H1 (cell line): ENCODE measurements at places on chromosomes 11 and 22. TPM values are rescaled to one million over a fixed set of nuclear protein-coding genes. Genes with fewer than 3 reads are reported as not detected.

The ABTB2 gene
- 10.2 and 10.6 TPM in 2 replicates for total RNA-seq

The KCNJ1 gene
- 0.15 and 0.17 TPM in 2 replicates for total RNA-seq

The SUN2 gene
- 10.5 and 11.7 TPM in 2 replicates for total RNA-seq

The INCENP gene
- total RNA-seq, result 132 TPM in 2 replicates

The HTR3B gene
- total RNA-seq, result not detected in 2 replicates

The KRTAP5-7 gene
- total RNA-seq, result not detected in 2 replicates

The CNTN5 gene
- 0.25 TPM in 1 of 2 replicates, not detected in the other for total RNA-seq

The RASSF10 gene
- total RNA-seq, result 1.5 and 1.8 TPM in 2 replicates

The ROBO4 gene
- total RNA-seq, result not detected in 2 replicates

The CYTH4 gene
- not detected in 2 replicates for total RNA-seq

DNA sequence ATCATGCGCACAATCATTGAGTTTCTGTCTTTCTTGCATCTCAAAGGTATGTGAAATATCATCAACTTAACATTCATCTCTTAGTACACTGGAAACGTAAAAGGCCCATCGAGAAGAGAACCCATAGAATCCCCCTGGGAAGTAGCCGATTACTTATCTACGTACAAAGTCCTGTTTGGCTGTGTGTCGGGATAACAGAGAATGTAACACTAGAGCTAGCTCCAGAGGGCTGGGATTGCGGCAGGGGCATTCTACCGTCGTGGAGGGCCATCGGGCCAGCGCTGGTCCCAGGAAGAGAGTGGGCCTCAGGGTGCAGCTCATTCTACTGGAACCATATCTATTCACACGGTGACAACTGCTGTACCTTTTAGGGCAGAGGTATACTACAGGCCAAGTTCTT is 4.5 kb downstream of the GAL start:
- peak; percentile 40 for DNase-seq
- peaks cover 5% of the 10 kb centered on the region for H3K4me1 ChIP-seq
- H3K27ac ChIP-seq, result no peak overlapping the region
- peaks cover 26% of the 10 kb centered on the region for H3K27me3 ChIP-seq
- H3K36me3 ChIP-seq, result no peaks in the 10 kb centered on the region; the same call in 1 of the 2 replicates

GRCh38 chr11:30049214-30049613 is 32.4 kb upstream of the KCNA4 start:
- no peaks in the 10 kb centered on the region for H3K36me3 ChIP-seq
- DNase-seq, result no peak
- no peak overlapping the region for H3K4me3 ChIP-seq
- H3K27me3 ChIP-seq, result no peaks in the 10 kb centered on the region
- no peak overlapping the region for H3K27ac ChIP-seq
- no peaks in the 10 kb centered on the region for H3K4me1 ChIP-seq

GRCh38 chr11:122150216-122151124 is 34.5 kb upstream of the BLID start:
- no peak overlapping the region for H3K27ac ChIP-seq
- H3K27me3 ChIP-seq, result no peaks in the 10 kb centered on the region
- H3K4me1 ChIP-seq, result no peaks in the 10 kb centered on the region
- H3K4me3 ChIP-seq, result no peak overlapping the region

GRCh38 chr11:31819621-31820437 is 8.7 kb upstream of the PAX6 start:
- H3K4me3 ChIP-seq, result peak overlapping the region; percentile 25; the same call in 1 of the 2 replicates
- H3K36me3 ChIP-seq, result no peaks in the 10 kb centered on the region
- DNase-seq, result no peak

- H3K27me3 ChIP-seq, result no peaks in the 10 kb centered on the region
- H3K4me1 ChIP-seq, result 0 out of 2 replicates have a peak, but pooled peaks cover 2% of the 10 kb centered on the region
- no peaks in the 10 kb centered on the region for H3K36me3 ChIP-seq
- no peak overlapping the region for H3K4me3 ChIP-seq
Observed at GRCh38 chr11:102142333-102142732, 32.1 kb downstream of the YAP1 start.

DNA sequence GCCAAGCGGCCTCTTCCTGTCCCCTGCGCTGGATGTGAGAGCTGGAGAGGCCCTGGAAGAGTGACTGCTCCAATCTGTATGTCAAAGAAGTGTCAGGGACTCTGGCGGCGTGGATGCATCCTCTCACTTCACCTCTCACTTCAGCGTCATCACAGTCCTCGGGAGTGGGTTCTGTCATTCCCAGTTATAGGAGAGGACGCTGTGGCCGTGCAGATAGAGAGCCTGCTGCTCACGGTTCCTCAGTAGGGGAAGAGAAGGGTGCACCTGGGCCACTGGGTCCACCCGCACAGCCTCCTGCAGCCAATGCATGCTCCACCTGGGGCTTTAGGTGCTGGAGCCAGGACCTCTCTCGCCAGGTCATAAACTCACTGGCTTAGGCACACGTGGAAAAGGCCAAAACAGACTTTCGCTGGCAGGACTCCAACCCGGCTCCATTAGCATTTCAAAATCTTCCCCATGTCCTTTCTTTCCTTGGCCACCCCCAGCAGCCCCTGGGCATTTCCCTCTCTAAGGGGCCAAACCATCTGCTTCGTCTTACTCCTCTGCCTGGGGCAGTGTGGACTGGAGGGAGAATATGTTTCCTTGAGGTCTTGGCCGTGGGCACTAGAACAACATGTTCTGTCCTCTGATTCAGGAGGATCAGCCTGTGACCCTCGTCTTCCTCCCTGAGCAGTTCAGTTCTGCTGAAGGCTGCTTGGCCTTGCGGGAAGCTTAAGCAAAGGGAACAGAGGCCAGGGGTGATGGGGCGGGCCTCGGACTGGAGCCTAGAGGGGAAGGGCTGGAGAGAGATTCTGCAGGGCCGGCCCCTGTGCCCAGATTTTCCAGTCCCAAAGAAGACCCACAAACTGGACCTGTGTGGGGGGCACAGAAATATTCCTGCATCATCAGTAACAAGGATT is 57.8 kb downstream of the ST14 start:
- no peak overlapping the region for H3K4me3 ChIP-seq
- no peak for DNase-seq
- no peak overlapping the region for H3K27ac ChIP-seq
- no peaks in the 10 kb centered on the region; the same call in 1 of the 2 replicates for H3K36me3 ChIP-seq

- H3K27ac ChIP-seq, result no peak overlapping the region
- H3K4me3 ChIP-seq, result no peak overlapping the region
- DNase-seq, result no peak
- no peaks in the 10 kb centered on the region for H3K27me3 ChIP-seq
- H3K36me3 ChIP-seq, result peaks cover 9% of the 10 kb centered on the region; the same call in 1 of the 2 replicates
Observed at GRCh38 chr11:120432056-120433018, 79.2 kb upstream of the GRIK4 start.

DNA sequence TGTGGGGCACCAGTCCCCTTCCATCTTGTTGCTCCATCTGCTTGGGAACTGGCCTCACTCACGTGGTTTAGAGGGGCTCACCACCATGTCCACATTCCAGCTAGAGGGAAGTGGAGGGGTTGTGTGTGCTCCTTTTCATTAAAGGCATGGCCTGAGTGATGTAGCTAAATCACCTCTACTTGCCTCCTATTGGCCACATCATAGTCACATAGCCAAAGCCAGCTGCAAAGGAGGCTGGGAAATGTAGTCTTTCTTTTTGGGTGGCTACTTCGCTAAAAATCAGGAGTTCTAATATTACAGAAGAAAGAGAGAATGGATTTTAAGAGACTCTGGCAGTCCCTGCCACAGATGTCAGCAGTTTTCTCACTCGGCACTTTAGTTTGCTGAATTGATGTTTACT is 63.0 kb upstream of the ALX4 start:
- no peaks in the 10 kb centered on the region for H3K27me3 ChIP-seq
- no peak overlapping the region for H3K4me3 ChIP-seq
- H3K4me1 ChIP-seq, result no peaks in the 10 kb centered on the region
- no peak for DNase-seq

DNA sequence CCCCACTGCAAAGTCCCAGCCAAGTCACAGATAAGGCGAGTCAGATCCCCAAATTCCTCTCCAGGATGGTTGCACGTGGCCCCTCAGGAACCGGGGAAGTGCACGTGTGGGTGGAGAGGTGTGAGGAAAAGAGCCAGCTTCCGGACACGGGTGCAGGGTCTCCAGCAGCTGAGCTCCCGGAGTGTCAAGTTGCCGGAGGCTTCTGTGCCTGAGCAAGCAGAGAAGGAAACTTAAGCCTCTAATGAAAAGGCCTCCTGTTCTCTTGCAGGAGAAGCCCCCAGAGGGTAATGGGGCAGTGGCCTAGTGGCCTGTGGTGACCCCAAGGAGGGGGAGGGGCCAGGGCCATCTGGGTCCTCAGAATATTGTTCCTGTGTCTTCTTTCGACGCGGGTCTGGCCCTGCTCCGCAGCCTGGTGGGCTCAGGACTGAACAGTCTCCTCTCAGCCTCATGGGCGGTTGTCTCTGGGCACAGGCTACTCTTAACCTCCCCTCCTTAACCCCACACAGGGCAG is 147.9 kb downstream of the FEZ1 start:
- no peak for DNase-seq
- no peak overlapping the region for H3K27ac ChIP-seq
- H3K4me1 ChIP-seq, result no peaks in the 10 kb centered on the region
- H3K4me3 ChIP-seq, result no peak overlapping the region

DNA sequence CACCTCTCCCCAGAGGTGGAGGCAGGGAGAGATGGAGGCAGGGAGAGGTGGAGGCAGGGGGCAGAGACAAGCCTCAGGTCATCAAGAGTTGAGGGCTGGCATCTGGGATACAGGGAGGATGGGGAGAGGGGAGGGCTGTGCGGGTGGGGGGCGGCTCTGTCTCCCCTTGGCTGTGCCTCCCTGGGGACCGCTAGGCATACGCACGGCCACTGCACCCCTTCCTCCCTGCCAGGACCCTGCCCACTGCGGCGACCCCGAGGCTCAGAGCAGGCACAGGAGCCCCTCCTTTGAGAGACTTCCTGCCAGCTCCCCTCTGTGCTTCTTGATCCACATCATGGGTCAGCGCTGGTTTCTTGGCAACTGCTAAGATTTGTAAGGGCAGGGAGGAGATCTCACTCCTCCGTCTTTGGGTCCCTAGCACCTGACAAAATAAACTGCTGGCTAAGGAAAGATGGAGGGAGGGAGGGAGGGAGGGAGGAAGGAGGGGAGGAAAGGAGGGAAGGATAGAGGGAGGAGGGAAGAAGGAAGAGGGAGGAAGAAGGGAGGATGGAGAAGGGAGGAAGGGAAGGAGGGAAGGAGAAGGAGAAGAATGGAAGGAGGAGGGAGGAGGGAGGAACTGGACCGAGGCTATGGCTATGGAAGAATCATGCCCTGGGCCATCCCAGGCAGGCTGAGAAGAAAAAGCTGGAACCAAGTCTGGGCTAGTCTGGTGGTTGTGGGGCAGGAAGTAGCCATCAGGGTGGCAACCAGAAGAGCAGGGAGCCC is 18.5 kb downstream of the PRR33 start:
- H3K4me3 ChIP-seq, result no peak overlapping the region
- no peaks in the 10 kb centered on the region for H3K36me3 ChIP-seq
- H3K4me1 ChIP-seq, result no peaks in the 10 kb centered on the region

GRCh38 chr11:2537896-2538724 is 93.3 kb downstream of the KCNQ1 start:
- H3K27me3 ChIP-seq, result peaks cover 23% of the 10 kb centered on the region
- no peak for DNase-seq
- H3K4me3 ChIP-seq, result no peak overlapping the region

- peaks cover 4% of the 10 kb centered on the region; the same call in 1 of the 2 replicates for H3K27me3 ChIP-seq
- peaks cover 4% of the 10 kb centered on the region for H3K4me1 ChIP-seq
- no peak overlapping the region for H3K27ac ChIP-seq
- DNase-seq, result no peak
Observed at GRCh38 chr11:33772870-33773269, 1.4 kb downstream of the FBXO3 start.

DNA sequence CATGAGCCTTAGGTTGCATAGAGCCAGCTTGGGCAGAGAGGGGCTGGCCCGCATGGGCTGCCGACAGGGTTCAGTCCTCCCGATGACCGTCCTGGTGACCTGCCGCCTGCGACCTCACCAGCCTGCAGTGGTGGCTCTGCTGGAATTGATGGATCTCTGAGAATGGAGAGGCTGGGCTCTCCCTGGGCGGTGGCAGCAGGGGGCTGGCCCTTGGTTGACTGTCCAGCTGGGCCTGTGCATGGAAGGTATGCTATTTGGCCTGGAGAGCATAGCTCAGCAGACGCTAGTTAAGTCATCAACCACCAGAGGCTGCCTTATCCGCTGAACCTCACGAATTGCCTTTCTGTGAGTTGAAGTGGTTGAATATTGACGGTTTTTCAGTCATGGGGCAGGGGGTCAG is 19.7 kb downstream of the GRAMD4 start:
- H3K36me3 ChIP-seq, result no peaks in the 10 kb centered on the region
- no peaks in the 10 kb centered on the region; the same call in 1 of the 2 replicates for H3K4me1 ChIP-seq
- H3K27ac ChIP-seq, result no peak overlapping the region
- H3K4me3 ChIP-seq, result no peak overlapping the region

GRCh38 chr11:16337421-16338213 is 18.7 kb downstream of the SOX6 start:
- H3K27me3 ChIP-seq, result no peaks in the 10 kb centered on the region
- H3K4me1 ChIP-seq, result no peaks in the 10 kb centered on the region
- no peak for DNase-seq
- no peaks in the 10 kb centered on the region for H3K36me3 ChIP-seq

- H3K27me3 ChIP-seq, result no peaks in the 10 kb centered on the region
- H3K4me1 ChIP-seq, result no peaks in the 10 kb centered on the region; the same call in none of the 2 replicates
- DNase-seq, result no peak
- no peak overlapping the region for H3K27ac ChIP-seq
Observed at GRCh38 chr11:63862923-63863322, 24.0 kb downstream of the MARK2 start.

- DNase-seq, result no peak
- no peaks in the 10 kb centered on the region for H3K36me3 ChIP-seq
- H3K4me1 ChIP-seq, result peaks cover 4% of the 10 kb centered on the region; the same call in 1 of the 2 replicates
- no peak overlapping the region for H3K27ac ChIP-seq
Observed at GRCh38 chr11:26951809-26952515, 42.0 kb upstream of the FIBIN start.

DNA sequence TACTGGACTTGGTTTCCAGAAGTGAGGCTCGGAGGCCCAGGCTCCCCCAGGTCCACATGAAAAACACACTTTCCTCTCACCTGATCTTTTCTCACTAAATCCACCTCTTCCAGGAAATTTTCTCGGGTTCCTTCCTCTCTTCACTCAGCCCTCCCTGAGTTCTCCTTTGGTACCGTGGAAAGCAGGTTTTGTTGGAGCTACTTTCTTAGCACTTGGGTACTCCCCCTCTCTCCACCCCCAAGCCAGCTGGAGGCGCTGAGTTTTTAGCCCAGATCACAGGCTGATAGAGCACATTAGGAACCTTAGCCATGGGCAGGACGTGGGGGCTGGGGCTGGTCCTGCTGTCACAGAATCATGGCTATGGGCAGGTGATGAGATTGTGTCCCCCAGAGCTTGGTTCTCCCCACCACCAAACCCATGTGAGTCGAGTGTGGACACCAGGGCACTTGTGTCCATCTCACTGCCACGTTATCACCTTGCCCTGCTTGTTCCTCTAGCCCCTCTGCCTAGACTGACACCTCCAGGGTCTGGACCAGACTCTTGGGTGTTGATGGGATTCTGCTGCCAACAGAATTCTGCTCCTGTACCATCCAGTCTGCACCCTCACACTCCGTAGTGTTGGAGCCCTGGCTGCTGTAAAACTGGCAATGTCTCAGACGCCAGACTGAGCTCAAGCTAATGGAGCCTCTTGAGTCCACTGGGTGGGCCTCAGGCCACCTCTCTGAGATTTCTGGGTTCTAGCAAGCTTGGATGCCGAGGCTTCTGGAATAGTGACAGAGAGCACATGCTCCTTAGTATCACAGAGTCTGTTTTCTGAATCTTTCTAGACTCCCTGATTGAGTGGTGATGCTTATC is 74.9 kb upstream of the NARS2 start:
- H3K4me3 ChIP-seq, result no peak overlapping the region
- no peaks in the 10 kb centered on the region for H3K36me3 ChIP-seq
- H3K27ac ChIP-seq, result no peak overlapping the region
- DNase-seq, result no peak
